AG09319 (cell line): ENCODE measurements at places on chromosomes 1 and 21.
A peak's percentile ranks its signal among the peaks of the same experiment; 100 is the strongest.

GRCh38 chr1:213399695-213400094 is 348.7 kb downstream of the RPS6KC1 start:
- no peak for DNase-seq

- DNase-seq = no peak
These were observed 33.1 kb downstream of the LPAR3 start for GRCh38 chr1:84859866-84860265.

DNA sequence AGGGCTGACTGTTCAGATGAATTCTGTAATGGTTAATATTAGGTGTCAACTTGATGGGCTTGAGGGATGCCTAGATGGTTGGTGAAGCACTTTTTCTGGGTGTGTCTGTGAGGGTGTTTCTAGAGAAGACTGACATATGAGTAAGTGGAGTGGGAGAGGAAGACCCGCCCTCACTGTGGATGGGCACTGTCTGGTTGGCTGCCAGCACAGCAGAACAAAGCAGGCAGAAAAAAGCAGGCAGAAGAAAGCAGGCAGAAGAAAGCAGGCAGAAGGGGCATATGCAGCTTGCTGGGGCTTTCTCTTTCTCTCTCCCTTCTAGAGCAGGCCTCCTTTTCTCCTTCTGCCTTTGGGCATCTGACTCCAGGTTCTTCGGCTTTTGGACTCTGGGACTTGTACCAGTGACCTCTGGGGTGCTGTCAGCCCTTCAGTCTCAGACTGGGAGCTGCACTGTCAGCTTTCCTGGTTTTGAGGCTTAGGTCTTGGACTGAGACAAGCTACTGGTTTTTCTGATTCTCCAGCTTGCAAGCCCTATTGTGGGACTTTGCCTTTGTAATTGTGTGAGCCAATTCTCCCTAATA is 42.9 kb upstream of the CD2 start:
- no peak for DNase-seq

- DNase-seq = peak; percentile 98
These were observed 12.2 kb downstream of the ADAMTSL4 start for GRCh38 chr1:150561254-150561973.

GRCh38 chr21:46116189-46116775 is 18.4 kb downstream of the COL6A2 start:
- no peak for DNase-seq

GRCh38 chr1:87120779-87121178 is 206.3 kb downstream of the HS2ST1 start:
- DNase-seq = no peak

GRCh38 chr1:59926381-59927123 is at the start of gene CYP2J2:
CYP2J2 (minus strand) TSS chr1:59926773; CDS start chr1:59926746, 27 bp downstream.
- no peak for DNase-seq

DNA sequence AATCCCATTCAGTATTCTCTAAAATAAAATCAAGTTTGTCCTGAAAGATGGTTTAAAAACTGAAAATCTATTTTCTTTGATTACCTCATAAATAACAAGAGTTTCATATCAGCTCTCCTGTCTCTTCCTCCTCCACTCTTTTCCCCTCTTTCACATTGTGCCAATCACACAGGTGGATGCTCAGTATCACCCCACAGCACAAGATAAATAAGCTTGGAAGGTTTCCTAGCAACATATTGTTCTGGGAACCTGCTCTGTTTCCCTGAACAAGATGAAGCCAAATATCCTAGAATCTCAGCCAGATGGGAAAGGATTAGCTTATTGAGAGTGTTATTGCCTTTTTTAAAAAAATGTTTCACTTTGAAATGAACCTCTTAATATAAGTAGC is 45.7 kb upstream of the CACYBP start:
- DNase-seq = no peak

DNA sequence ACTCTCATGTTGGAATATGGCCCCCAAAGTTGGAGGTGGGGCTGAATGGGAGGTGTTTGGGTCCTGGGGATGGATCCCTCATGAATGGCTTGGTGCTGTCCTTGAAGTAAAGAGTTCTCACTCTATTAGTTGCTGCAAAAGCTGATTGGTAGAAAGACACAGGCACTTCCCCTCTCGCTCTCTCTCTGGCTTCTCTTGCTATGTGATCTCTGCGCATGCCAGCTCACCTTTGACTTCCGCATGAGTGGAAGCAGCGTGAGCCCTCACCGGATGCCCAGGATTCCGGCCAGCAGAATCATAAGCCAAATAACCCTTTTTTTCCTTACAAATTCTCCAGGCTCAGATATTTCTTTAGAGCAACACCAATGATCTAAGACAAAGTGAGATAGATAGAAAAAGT is 20.9 kb upstream of the CCSAP start:
- DNase-seq = no peak

DNA sequence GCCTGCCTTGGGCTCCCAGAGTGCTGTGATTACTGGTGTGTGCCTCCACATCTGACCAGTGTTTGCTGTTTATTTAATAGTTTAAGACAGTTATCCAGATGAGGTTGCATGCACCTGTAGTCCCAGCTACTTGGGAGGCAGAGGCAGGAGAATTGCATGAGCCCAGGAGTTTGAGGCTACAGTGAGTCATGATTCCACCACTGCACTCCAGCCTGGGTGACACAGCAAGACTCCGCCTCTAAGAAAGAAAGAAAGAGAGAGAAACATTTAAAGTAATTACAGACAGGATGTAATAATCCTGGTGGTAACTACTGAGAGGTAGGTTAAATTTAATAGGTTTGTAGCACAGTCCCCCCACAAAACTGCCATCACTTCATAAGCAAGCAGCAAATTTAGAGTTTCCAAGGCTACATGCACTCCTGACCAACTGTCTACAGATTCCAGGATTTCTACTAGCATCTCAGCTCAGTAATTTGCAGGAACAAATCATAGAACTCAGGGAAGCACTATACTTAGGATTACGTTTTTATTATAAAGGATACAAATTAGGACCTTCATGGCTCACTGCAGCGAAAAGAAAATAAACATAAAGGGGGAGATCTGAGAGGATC is 89.6 kb downstream of the PKN2 start:
- DNase-seq = no peak

DNA sequence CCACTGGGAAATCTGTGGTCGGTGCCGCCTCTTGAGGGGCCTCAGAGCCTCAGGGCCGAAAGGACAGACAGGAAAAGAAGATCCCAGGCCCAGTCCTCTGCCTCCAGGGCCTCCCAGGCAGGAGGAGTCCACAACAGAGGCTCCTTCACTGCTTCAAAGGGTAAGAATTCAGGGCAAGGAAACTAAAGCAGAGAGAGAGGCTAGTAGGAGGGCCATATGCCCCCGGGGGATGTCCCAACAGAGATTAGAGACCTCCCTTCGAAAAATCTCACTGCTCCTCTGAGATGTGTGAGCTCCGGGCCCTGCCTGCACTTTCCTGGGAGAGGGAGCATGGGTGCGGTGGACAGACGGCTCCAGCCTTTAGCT is 465.9 kb downstream of the NPHP4 start:
- DNase-seq = no peak

- no peak for DNase-seq
These were observed 57.7 kb downstream of the ZC3H11B start for GRCh38 chr1:219555031-219555692.

DNA sequence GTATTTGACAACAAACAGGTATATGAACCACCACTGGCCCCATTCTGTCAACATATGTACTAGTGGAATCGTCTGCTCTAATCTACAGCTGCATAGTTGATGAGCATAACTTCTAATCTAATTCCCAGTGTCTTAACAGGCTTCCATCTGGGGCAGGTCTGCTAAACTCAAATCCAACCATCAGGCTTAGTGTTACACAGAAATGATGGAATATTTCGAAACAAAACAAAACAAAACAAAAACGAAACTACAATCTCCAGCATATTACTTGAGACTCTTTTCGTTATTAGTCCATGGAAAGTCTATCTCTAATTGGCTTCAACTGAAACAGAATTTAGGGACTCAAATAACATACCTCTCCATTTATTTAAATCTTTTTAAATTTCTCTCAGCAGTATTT is 37.6 kb downstream of the DIPK1A start:
- DNase-seq = peak; percentile 52

GRCh38 chr1:90616395-90616794 is 100.7 kb downstream of the BARHL2 start:
- DNase-seq = no peak
